ENCODE measurements at places on chromosomes 2 and 18.

GRCh38 chr2:6024784-6025183 is 332.6 kb downstream of the SOX11 start:
- DNase-seq = no peak

GRCh38 chr2:3784731-3785130 is 81.4 kb downstream of the DCDC2C start:
- no peak for DNase-seq

DNA sequence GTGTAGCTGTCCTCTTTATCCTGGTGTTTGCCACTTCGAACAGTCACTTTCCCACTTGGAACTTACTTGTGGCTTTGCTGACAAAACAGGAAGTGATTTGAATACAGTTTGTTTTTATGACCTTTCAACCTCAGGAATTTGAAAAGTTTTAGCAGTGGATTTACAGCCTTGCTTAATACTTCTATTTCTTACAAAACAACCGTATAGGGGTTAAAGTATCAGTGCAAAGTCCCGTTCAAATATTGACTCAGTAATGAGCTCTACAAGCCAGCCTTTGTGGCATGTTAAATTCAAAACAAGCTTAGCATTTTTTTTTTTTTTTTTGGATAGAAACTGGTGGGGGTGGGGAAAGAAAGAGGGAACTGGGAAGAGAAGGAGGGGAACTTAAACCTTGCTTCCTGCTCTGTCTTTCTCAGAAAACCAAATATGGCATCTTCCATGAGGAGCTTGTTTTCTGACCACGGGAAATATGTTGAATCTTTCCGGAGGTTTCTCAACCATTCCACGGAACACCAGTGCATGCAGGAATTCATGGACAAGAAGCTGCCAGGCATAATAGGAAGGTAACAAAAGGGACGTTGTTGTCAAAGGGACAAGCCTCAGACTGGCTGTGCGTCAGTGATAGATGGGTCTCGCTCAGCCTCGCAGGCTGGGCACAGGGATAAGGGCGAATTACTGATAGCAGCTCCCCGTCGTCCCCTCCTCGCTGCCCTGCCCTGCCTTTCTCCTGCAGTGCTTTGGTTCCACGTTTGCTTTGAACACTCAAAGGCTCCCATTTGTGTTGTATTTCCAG is at the start of gene HNMT:
HNMT (plus strand) TSS at position 408 of the 793 bp plus-strand sequence; CDS start at position 427, 19 bp downstream.
- no peak for DNase-seq

- no peak for DNase-seq
Measured at GRCh38 chr2:104371087-104371781, 482.7 kb upstream of the POU3F3 start.

GRCh38 chr2:158745067-158745865 is 49.9 kb upstream of the DAPL1 start:
- DNase-seq = peak; percentile 9

DNA sequence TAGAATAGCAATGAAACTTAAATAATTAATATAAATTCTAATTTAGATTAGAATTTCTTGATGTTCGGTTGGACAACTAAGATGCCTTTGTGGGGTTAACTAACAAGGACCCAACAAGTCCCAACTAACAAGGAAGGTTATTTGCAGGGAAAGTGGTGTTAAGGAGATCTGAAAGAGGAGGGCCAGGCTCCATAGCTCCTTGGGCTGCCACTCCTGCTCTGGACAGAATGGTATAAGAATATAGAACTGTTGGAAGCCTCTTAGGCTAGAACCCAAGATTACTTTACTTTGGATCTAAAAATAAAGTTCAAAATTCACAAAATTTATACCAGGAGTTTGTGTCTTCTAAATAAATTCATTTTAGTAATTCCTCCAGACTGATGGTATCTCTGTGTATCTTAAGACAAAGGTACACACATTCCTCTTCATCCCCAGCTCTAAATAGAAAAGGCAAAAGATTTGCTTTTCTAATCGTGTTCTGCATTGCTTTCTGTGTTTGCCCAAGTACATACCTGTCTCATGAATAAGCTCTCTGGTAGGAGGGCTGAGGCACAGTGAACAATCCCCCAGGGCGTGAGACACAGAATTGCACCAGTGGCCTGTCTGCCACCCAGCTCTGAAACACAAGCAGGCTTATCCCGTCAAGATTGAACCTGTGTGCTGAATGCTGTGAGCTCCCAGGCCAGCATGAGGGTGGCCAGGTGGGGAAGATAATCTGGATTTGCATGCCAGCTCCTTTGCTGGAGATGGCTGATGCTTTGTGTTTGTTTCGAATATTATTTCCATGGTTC is 176.0 kb downstream of the ACKR3 start:
- no peak for DNase-seq

DNA sequence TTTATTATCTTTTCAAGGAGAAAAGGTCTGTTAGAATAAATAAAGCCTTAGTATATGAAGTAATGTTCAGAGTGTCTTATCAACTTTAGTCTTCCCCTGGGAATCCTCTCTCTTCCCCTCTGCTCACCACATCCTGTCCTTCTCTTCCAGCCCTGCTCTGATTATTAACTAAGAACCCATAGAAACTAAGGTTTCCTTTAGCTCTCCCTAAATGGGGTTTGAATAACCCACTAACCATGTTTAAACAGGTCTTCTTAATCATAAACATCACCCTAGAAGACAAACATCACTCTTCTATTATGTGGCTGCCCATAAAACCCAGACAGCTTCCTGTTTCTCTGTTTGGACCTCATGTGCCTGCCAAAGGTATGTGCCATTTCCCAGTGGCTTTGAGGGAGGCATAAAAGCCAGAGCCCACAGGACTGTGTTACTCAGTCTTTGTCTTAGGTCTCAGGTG is 50.1 kb downstream of the SLC14A1 start:
- no peak for DNase-seq

DNA sequence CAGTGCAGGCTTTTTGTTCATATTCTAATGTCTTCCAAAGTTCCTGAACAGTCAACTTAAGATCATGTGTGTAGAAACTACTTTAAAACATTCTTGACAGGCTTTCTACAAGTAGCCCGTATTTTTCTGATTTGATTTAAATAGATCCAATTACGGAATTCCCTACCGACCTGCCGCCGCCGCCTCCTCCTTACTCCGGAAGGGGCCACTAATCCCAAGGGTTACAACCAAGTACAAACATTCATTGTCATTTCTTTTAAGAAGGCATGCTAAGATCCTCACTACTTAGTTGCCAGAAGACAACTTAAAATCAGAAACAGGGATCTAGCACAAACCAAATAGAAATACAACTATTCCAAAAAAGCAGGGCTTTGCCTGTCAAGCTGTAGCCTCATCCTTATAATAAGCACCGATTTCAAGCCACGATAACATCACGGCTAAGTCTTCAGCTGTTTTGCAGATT is 784 bp downstream of the WDR33 start:
- no peak for DNase-seq

- no peak for DNase-seq
Measured at GRCh38 chr18:15198116-15198389, 450.1 kb downstream of the ANKRD30B start.

- no peak for DNase-seq
Measured at GRCh38 chr18:78625847-78626246, 353.8 kb upstream of the SALL3 start.

- DNase-seq = no peak
Measured at GRCh38 chr18:24262087-24262486, 123.2 kb downstream of the CABYR start.

DNA sequence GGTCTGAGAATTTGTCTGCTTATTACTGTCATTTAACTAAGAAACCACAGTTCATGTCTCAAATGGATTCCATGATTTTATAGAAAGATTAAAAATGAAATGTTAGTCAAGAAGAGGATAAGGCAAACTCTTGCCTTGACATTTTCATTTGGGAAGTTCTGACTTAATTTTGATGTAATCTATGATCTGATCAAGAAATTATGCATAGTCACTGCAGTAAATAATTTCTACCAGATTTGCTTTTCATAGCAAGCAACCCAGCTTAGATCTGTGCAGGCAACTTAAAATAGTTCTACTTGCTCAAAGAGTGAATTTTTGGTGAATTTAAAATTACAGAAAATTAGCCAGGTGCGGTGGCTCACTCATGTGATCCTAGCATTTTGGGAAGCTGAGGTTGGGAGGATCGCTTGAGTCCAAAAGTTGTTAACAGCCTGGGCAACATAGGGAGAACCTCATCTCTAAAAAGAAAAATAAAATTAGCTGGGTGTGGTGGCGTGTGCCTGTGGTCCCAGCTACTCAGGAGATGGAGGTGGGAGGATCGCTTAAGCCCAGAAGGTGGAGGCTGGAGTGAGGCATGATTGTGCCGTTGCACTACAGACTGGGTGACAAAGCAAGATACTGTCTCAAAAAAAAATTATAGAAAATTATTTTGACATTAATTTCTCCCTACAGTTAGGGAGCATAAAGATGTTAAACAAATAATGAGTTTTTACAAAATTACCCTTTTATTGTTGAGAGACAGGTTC is 158.7 kb upstream of the MYO3B start:
- no peak for DNase-seq
